Activated CD8-positive, alpha-beta memory T cell treated with anti-CD3 and anti-CD28 coated beads, Interleukin-2, amount 10 ng/mL, durations not matched to agents 7 days and 5 days (primary cell): ENCODE measurements at places on chromosomes 3 and 15. TPM values are rescaled to one million over a fixed set of nuclear protein-coding genes. Genes with fewer than 3 reads are reported as not detected.

GRCh38 chr3:179610066-179610465, 5.5 kb downstream of the NDUFB5 start:
- no peak overlapping the region for H3K4me3 ChIP-seq
- peak overlapping the region; percentile 68 for H3K27ac ChIP-seq
- no peak for DNase-seq
- H3K4me1 ChIP-seq, result peaks cover 53% of the 10 kb centered on the region

CHDH gene
- total RNA-seq, result 0.53 TPM

DNA sequence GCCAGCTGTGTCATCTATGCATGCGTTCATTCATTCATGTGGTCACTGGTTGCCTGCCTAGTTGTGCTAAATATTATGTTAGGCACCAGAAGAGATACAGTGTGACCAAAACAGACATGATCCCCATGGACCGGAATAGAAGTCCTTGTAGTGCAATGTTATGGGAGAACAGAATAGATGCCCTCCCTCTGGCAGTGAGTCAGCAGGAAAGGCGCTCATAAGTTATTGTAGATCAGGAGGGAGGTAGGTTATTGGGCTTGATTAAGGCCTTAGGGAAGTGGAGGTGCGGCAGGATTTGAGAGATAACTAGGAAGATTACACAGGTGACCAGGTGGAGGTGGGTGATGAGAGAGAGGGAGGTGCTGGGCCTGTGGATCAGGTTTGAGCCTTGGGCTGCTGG, 5.2 kb downstream of the MCTP2 start:
- H3K36me3 ChIP-seq, result peaks cover 58% of the 10 kb centered on the region
- no peak overlapping the region for H3K4me3 ChIP-seq
- no peaks in the 10 kb centered on the region for H3K27me3 ChIP-seq
- peaks cover 86% of the 10 kb centered on the region for H3K4me1 ChIP-seq
- H3K27ac ChIP-seq, result peak overlapping the region; percentile 41
- no peak for DNase-seq

DNA sequence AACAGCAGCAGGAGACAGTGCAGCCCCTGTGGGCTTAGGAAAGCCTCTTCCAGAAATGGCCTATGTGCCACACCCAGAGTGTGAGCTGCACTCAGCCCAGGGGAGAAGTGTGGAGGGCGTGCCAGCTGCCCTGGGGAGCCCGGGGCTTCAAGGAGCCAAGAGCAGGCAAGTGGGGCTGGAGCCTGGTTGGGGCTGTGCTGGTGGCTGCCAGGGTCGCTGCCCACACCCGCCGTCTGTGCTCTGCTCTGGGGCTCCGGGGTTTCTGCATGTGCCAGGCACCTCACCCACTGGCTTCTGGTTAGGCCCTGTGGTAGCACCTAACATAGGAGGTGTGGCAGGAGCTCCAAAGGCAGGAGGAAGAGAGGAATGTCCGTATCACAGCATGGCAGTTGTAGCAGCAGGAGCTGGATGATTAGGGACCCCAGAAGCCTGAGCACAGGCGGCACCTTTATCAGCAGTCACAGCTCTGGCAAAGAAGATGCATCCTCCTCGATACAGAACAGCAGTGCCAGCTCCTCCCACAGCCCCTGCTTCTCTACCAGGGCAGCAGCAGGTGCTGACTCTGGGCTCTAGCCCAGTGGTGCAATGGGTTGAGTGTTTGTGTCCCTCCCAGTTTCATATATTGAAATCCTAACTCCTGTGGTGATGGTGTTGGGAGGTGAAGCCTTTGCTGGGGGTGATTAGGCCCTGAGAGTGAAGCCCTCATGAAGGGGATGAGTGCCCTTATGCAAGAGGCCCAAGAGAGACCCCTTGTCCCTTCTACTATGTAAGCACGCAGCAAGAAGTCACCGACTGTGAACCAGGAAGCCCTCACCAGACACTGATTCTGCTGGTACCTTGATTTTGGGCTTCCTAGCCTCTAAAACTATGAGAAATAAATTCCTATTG, 70.0 kb upstream of the KLF13 start:
- H3K27me3 ChIP-seq, result peaks cover 5% of the 10 kb centered on the region
- H3K4me1 ChIP-seq, result peaks cover 37% of the 10 kb centered on the region
- H3K36me3 ChIP-seq, result no peaks in the 10 kb centered on the region
- DNase-seq, result no peak
- H3K27ac ChIP-seq, result peak overlapping the region; percentile 16
- H3K4me3 ChIP-seq, result no peak overlapping the region

DNA sequence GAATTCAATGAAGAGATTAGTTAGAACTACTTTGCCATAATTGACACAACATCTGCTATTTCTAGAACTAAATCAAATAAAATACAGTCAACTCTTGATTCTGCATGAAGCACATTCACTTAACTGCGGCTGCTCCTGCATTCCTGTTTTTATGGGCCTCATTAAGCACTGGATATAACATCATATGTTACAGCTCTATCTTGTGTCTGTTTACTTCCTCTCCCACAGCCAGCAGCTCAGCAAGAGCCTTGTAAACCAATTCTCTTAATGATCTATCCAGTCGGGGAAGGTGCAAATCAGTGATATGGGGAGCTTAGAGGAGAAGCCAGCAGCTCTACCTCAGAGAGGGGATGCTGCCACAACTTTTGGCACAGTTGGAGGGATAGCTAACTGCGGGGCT, 329.2 kb downstream of the ARRDC4 start:
- no peak overlapping the region for H3K4me3 ChIP-seq
- no peaks in the 10 kb centered on the region for H3K4me1 ChIP-seq
- H3K27me3 ChIP-seq, result peaks cover 7% of the 10 kb centered on the region

DNA sequence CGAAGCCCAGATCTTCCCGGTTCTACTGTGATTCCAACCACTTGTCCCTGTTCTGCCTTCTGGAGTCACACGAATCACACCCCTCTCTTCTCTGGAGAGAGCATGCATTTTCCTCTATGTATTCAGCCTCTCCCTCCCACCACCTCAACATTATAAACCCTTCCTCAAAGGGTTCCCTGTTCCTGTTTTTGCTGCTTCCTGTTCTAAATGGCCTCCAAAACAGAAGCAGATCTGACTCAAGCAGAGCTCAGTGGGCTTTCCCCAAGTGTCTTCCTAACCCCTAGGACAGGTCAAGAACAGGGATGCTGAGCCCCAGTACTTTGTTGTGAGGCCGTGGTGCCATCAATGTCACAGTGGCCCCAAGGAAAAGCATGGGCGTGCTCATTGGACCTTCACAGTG, 75.7 kb upstream of the ARNT2 start:
- no peak overlapping the region for H3K27ac ChIP-seq
- H3K27me3 ChIP-seq, result peaks cover 3% of the 10 kb centered on the region
- no peak overlapping the region for H3K4me3 ChIP-seq
- DNase-seq, result no peak
- no peaks in the 10 kb centered on the region for H3K4me1 ChIP-seq

GRCh38 chr15:98875309-98875708, 132.3 kb downstream of the PGPEP1L start:
- H3K36me3 ChIP-seq, result no peaks in the 10 kb centered on the region
- peaks cover 8% of the 10 kb centered on the region for H3K4me1 ChIP-seq
- H3K4me3 ChIP-seq, result no peak overlapping the region
- no peak for DNase-seq

DNA sequence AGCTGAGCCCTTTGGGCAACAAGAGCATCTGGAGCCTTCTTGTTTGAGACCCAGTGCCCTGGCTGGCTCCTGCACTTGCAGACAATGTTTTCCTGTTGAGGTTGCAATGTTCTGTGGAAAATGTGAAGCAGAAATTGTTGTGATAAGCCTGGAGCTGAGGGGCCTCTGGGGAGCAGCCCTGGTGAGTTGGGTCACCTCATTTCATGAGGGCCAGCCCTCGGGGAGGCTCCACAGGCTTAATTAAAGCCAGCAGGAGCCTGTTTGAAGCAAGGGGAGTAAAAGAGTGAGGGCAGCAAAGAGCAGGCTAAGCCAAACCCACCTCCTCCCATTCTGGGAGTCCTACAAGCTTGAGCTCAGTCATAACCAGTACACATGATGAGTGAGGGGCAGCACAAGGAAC, 154.3 kb downstream of the ALDH1A2 start:
- H3K4me3 ChIP-seq, result no peak overlapping the region
- peaks cover 25% of the 10 kb centered on the region for H3K27me3 ChIP-seq
- H3K4me1 ChIP-seq, result no peaks in the 10 kb centered on the region
- no peaks in the 10 kb centered on the region for H3K36me3 ChIP-seq
- H3K27ac ChIP-seq, result no peak overlapping the region
- DNase-seq, result no peak

- H3K27me3 ChIP-seq, result peaks cover 69% of the 10 kb centered on the region
- H3K36me3 ChIP-seq, result no peaks in the 10 kb centered on the region
- H3K4me1 ChIP-seq, result peaks cover 23% of the 10 kb centered on the region
- no peak for DNase-seq
- H3K4me3 ChIP-seq, result no peak overlapping the region
Measured at GRCh38 chr15:73691396-73691795, 7.2 kb downstream of the CD276 start.

TNFAIP8L3 gene
- total RNA-seq, result 4.1 TPM
